ENCODE measurements at places on chromosomes 3 and 15.
A peak's percentile ranks its signal among the peaks of the same experiment; 100 is the strongest.

- no peak for DNase-seq
These were observed 93.9 kb downstream of the SEMA6D start for GRCh38 chr15:47811172-47811571.

- no peak for DNase-seq
These were observed 104.3 kb upstream of the ABHD17C start for GRCh38 chr15:80590761-80591355.

GRCh38 chr3:32337505-32337904 lies 54.1 kb upstream of the CMTM7 start:
- DNase-seq, result no peak

DNA sequence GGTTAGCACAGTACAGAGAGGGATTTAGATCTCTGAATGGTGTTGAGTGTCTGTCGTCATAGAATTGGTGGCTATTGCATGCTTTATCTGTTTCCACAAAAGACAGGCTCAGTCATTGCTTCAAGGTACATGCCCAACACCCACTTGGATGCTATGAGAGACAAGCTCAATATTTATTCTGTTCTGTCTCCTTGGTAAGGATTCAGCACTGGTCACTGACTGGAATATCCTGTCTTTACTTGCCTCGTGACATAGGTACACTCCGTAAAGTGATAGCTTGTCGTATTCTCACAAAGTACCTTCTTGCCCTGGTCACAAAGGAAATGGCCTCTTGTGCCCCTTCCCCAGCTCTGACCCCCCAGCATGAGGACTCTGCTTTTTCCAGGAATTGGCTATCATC lies 72.8 kb upstream of the CTNNB1 start:
- DNase-seq, result no peak

GRCh38 chr3:120601554-120601953 lies 5.4 kb downstream of the NDUFB4 start:
- DNase-seq, result no peak

DNA sequence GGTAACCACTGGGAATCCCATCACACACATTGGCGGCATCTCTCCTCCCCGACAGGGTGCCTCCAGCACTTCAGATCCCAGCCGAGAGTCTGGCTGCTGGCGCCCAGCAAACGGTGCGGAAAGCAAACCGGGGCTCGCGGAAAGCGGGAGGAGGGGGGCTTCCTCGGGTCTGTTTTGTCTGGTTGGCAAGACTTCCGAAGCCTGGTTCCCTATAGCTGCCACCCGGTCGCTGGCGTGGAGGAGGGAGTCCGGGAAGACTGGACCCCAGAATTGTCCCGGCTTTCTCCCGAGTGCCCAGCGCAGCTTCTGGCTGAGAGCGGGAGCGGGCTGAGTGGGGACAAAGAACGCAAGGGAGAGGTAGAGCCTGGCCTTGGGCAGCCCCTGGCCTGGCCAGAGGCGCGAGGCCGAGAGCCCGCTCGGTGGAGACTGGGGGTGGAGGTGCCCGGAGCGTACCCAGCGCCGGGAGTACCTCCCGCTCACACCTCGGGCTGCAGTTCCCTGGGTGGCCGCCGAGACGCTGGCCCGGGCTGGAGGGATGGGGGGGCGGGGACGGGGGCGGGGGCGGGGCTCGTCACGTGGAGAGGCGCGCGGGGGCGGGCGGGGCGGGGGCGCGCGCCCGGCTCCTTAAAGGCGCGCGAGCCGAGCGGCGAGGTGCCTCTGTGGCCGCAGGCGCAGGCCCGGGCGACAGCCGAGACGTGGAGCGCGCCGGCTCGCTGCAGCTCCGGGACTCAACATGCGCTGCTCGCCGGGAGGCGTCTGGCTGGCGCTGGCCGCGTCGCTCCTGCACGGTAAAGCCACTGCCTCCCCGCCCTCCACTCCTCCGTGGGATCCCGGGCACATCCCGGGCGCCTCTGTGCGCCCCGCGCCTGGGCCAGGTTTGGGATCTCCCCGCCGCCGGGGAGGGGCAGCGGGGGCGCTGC lies at the start of gene CHRNA7:
Gene CHRNA7, plus strand, starts transcription at position 654 of the 920 bp plus-strand sequence. Its CDS starts 80 bp downstream, at position 734.
- peak; percentile 19 for DNase-seq

GRCh38 chr3:55795746-55796145 lies 308.6 kb upstream of the WNT5A start:
- DNase-seq, result no peak

DNA sequence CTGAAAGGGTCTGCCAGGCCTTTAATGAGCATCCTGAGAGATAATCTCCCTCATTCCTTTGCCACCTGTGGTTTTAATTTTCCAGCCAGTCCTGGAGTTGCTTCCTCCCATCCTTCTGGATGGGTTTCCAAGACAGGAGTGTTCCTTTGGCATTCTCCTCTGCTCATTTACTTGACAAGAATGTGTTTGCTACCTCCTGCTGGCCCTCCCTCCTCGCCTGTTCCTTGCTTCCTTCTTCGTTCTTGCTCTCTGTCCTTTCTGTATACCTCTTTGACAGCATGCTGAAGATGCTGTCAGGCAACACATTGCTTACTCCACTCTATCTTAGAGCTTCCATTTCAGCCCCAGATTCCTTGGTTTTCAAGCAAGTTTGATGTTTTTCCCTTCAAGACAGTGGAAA lies 46.0 kb downstream of the ERC2 start:
- no peak for DNase-seq

DNA sequence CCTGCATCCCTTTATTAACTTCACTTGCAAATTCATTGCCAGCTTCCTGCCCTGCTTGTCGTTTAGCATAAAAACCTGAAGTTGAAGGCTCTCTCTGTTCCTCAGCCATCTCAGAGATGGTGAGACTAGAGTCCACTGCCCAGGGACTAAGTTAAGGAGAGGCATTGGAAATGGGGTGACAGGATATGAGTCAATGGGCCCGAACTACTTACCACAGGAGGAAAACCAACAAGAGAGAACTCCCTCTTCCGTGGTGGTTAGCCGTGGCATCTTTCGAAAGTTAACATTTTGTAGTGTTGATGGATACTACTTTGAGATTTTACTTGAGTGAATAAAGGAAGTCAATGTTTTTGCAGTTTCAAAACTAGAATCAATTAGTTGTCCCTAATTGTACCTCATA lies 65.3 kb downstream of the LRTM1 start:
- no peak for DNase-seq

All from activated naive CD4-positive, alpha-beta T cell treated with anti-CD3 and anti-CD28 coated beads for 36 hours (primary cell).